A549 treated with GW870086 at 1 μM for 4 hours (cell line): ENCODE measurements at places on chromosomes 11 and 22. TPM values are rescaled to one million over a fixed set of nuclear protein-coding genes. Genes with fewer than 3 reads are reported as not detected.

The APOL1 gene
- total RNA-seq, result 11.4 to 17.7 TPM (median 15.9 TPM) in 5 replicates

The DKK3 gene
- 13.8 to 22.3 TPM (median 18.9 TPM) in 5 replicates for total RNA-seq

The CWC15 gene
- total RNA-seq, result 28.7 to 33.7 TPM (median 29.9 TPM) in 5 replicates

The P4HA3 gene
- 40.7 to 60.7 TPM (median 52.7 TPM) in 5 replicates for total RNA-seq

The SLC29A2 gene
- total RNA-seq, result 3.5 to 5.7 TPM (median 5.3 TPM) in 5 replicates

The OR8H3 gene
- total RNA-seq, result not detected in 5 replicates

The CHRNA10 gene
- total RNA-seq, result 0.51 to 1.7 TPM (median 1.1 TPM) in 5 replicates

The FRMD8 gene
- total RNA-seq, result 47.9 to 66.2 TPM (median 63.6 TPM) in 5 replicates

The IGLL1 gene
- not detected in 5 replicates for total RNA-seq
